NCI-H510A treated with DMSO at 0.1 percent for 48 hours (cell line): ENCODE measurements at places on chromosomes 5 and 9.
A peak's percentile ranks its signal among the peaks of the same experiment; 100 is the strongest.

DNA sequence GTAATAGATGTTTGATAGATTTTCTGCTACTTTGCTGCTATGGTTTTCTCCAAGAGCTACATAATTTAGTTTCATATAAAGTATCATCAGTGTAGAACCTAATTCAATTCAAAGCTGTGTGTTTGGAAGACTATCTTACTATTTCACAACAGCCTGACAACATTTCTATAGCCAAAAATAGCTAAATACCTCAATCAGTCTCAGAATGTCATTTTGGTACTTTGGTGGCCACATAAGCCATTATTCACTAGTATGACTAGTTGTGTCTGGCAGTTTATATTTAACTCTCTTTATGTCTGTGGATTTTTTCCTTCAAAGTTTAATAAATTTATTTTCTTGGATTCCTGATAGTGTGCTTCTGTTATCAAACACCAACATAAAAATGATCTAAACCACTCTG, 35.1 kb upstream of the CCDC152 start:
- DNase-seq: no peak

DNA sequence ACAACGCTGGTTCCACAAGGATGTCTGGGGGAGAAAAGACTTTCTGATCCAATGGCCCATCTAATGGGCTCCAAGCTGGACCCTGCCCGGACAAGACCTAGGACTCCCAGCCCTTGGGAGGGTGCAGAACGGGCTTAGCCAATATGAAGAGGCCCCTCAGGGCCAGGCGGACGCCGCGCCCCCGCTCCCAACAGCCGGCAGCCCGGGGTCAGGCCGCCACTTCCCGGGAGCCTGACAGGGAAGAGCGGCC, 493 bp downstream of the P4HA2 start:
- no peak for DNase-seq

GRCh38 chr5:15711892-15712291, 211.9 kb downstream of the FBXL7 start:
- no peak for DNase-seq

- no peak for DNase-seq
These were observed 49.6 kb downstream of the LRSAM1 start for GRCh38 chr9:127500862-127501261.

- no peak for DNase-seq
These were observed 131.7 kb upstream of the CCDC152 start for GRCh38 chr5:42624912-42625311.

DNA sequence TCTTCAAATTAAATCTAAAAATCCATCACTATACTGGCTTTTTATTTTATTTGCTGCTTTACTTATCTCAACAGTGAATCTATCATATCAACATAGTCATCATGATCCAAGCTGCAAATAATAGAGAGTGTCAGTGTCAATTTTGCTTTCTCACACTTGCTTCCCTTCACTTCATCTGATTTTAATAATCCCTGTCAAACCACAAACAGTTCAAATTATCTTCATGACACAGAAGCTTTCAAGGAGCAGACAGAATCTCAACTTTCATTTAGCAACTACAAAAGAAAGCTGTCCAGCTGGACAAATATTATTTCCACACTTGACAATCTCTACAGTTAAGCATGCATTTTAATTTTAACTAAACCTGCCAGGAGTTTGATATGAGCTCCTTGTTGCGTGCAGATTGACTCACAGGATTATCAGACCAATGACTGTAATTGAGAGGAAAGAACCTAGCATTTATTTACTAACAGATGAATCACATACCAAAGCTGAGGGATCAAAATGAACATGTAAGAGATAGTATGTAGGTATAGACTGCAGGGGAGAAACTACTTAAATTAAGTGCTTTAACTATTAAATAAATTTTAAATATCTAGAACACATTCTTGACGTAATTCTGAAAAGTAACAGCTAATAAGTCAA, 56.0 kb downstream of the KIAA0825 start:
- peak; percentile 59 for DNase-seq

DNA sequence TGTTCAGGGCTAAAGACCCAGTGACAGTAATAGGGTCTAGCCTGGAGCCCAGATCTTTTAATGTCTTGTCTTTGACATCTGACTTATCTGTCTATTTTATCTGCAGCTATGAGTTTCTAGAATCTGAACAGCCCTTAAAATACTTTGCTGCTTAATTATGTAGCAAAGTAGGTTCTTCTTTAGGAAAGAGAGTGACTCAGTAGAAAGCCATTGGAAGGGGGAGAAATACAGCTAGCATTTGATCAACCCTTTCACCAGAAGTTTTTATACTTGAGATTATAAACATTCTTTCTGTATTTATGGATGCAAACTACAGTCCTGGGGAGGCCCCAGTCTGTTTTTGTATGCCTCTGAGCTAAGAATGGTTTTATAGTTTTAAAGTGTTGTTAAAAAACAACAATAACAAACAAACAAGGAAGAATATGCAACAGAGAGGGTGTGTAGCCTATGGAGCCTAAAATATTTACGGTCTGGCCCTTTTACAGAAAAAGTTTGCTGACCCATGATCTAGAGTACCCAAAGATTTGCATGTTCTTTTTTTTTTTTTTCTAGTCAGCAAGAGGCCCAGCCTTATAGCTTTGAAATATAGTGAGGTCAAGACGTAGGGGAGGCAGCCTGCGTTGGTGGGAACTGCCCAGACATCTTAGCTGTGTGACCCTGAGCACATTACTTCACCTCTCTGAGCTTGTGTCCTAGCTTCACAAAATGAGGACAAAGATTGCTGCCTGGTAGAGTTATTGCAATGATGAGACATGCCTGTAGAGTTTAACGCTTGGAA, 9.7 kb downstream of the GSN start:
- no peak for DNase-seq

- no peak for DNase-seq
These were observed 317.2 kb upstream of the GRAMD2B start for GRCh38 chr5:126106029-126106428.

- DNase-seq: no peak
These were observed 376.3 kb upstream of the CHD1 start for GRCh38 chr5:99305045-99305580.

DNA sequence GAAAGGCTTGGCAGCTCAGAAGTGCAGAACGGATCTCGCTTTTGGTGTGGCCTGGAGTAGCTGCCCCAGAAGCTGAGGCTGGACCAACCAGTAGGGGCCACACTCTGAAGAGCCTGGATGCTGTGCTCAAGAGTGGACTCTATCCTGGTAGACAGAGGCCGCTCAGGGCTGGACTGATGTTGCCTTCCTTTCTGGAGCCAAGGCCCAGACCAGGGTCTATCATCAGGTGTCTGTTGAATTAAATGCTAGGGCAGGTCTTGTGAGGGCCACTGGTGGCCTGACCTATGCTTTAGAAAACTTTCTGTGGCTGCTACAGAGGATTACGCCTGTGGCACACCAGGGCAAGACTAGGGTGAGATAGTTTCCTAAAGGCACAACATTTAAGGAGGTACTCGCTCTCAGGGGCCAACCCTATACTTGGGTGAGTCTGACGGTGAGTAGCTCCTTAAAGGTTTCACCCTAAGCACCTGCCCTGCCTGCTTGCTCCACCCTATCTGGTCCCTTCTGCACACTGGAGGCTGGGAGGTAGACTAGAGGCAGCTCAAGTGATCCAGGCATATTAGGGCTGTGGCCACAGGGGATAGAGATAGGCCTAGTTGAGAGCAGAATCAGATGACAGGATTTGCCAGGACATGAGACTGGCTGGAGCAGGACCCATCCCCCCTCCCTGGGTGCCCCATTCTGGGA, 9.8 kb upstream of the IRF1 start:
- no peak for DNase-seq

DNA sequence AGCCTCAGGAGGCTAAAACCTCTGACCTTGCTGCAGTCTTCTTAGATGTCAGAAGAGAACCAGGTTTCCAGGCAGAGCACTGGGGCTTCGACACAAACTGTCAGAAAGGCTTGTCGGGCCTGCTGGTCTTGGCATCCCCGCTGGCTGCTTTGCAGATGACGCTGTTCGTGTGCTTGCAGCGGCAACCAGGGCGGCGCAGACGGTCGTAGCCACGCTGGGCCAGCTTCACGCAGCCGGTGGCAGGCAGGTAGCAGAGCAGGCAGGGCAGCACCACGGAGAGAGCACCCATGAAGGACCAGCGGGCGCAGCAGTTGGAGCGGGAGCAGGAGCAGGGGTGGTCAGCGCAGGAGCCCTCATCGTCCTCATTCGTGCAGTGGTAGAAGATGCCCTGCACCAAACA, 10.7 kb downstream of the SPRY4 start:
- DNase-seq: no peak

- no peak for DNase-seq
These were observed 311.9 kb upstream of the ANKH start for GRCh38 chr5:15183520-15183919.

GRCh38 chr5:100771181-100771580, 131.9 kb downstream of the ST8SIA4 start:
- no peak for DNase-seq

GRCh38 chr9:37255944-37256862, 135.8 kb downstream of the ZCCHC7 start:
- DNase-seq: no peak

- DNase-seq: no peak
These were observed 5.2 kb downstream of the FCN2 start for GRCh38 chr9:134885679-134886412.

DNA sequence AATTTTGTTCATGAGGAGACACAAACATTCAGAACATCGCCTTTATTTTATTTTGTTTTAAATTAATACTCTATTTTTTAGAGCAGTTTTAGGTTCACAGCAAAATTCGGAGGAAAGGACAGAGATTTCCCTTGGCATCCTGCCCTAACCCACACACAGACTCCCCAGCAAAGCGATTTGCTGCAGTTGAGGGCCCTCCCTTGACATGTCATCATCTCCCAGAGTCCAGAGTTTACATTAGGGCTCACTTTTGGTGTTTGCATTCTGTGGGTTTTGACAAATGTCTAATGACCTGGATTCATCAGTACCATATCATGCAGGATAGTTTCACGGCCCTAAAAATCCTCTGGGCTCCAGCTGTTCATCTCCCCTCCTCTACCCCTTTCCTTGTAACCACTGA, 33.6 kb upstream of the COL5A1 start:
- no peak for DNase-seq

GRCh38 chr5:17928581-17928981, 294.3 kb downstream of the TAF11L14 start:
- no peak for DNase-seq

- no peak for DNase-seq
These were observed 19.3 kb upstream of the DAPK1 start for GRCh38 chr9:87478226-87478992.

DNA sequence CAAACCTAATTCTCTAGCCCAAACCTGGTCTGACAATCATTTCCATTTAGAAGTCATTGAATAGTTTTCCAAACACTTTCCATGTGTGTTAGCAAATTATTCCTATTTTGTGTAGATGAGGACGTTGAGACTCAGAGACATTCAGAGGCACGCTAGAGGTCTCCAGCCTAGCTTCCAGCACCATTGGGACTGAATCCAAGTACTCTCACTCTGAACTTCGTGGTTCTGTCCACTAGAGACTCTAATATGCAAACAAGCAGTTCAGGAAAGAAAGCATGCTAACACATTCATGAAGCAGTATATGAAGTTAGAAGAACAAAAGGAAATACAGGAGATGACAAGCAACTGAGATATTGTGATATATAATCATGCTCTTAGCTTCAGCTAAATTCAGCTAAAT, 354.8 kb downstream of the NTRK2 start:
- no peak for DNase-seq

DNA sequence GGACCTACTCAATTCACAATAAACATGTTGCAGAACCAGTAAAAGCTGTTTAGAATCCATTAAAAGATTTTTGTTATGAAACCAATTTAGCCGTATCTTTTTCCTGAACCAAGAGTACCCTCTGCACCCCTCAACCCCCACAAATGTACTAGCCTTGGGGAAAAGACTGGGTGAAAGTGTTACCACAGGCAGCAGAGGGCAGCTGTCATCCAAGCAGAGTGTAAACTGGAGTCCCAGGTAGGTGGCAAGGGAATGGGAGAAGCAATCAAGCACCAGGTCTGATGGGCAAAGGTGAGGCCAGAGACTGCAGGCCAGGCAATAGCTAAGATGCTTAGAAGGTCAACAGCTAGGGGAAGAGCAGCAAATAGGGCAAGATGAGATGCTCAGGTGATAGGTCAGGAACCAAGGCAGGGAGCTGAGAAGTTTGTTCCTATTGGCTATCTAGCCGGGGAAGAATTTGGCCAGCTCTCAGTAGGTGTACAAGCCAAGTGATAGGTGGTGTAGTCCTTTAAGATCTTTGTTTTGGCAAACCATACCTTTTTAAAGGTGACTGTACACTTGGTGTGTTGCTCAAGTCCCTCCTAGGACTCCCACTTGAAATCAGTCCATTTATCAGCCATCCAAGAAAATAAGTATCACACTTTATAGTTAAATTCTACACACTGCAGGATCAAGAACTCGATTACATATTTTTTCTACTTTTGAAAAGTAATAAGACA, 77.8 kb upstream of the CCDC112 start:
- no peak for DNase-seq

- no peak for DNase-seq
These were observed 213.2 kb upstream of the SLC24A2 start for GRCh38 chr9:20002011-20002410.

GRCh38 chr5:90571147-90571773, 12.7 kb downstream of the ADGRV1 start:
- no peak for DNase-seq

- no peak for DNase-seq
These were observed 22.7 kb downstream of the TRIM36 start for GRCh38 chr5:115147052-115147451.

DNA sequence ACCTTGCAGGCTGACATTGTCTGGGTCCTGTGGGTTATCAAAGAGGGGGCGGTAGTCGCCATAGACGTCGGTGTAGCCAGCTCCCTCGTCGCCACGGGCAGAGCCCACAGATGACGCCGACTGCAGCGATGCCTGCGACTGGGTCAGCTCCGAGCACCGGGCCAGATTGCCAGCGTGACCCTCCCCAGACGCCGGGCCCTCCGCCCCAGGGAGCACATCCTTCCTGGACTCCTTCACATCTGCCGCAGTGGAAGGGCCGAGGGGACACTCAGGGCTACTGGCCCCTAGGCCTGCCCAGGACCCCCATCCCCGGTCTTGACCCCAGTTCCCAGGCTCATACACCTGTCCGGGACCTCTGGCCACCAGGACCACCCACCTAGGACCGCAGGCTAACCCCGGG, 13.9 kb downstream of the ABCA2 start:
- DNase-seq: no peak

- DNase-seq: no peak
These were observed 21.0 kb upstream of the RHOBTB3 start for GRCh38 chr5:95709967-95710650.

- no peak for DNase-seq
These were observed 40.6 kb upstream of the ZNG1F start for GRCh38 chr9:41229408-41230401.

GRCh38 chr9:72674961-72675360, 153.6 kb downstream of the TMC1 start:
- no peak for DNase-seq

- DNase-seq: no peak
These were observed 176.7 kb downstream of the PARP8 start for GRCh38 chr5:50843091-50843490.

DNA sequence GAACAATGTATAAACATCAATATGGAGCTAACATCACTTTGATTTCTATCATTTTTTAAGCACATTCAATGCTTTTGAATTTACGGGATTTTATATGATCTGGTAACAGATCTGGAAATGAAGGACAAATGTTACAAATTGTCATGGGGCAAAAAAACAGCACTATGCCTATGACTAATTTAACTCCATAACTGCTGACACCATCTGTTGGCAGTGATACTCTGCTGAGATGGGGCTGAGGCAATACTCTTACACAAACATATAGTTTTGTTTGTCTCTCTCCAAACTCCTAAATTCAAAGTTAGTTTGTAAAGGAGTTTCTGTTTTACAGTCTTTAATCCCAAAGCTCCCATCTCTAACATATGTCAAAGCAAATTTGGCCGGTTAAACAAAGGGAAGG, 132.5 kb upstream of the FER start:
- DNase-seq: no peak
